HTR-8/SVneo (cell line): ENCODE measurements at places on chromosomes 5 and 9.

DNA sequence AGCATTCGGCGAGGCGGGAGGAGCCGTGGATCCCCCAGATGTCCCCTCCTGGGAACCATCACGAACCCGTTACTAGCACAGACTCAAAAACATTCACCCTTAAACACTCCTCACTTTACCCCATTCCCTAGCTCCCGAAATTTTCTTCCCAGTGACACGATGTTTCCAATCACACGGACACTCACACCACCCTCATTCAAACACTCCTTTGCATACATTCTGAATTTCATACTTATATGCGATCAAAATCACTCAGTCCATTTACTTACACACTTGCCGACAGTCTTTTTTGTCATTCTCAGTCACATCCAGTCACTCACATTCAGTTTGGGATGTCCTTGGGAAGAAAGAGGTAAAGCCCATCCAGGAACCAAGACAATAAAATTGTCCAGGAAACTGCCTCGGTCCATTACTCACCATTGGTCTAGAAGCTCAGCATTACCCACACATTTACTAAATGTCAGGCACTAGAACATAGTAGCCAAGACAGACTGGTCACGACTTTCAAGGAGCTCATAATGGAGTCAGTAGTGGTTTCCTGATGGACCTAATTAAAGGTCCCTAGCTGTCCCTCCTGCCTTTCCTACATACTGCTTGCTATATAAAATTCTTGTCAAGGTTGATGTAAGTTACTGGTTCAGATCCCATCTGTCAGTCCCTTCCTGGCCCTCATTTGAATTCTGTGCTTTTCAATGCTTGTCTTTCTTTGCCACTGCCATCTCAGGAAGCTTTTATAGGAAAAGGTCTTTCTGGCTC is 574 bp downstream of the SLC35A4 start:
- DNase-seq: no peak

- no peak for DNase-seq
Measured at GRCh38 chr5:151234476-151235238, 10.8 kb upstream of the CCDC69 start.

DNA sequence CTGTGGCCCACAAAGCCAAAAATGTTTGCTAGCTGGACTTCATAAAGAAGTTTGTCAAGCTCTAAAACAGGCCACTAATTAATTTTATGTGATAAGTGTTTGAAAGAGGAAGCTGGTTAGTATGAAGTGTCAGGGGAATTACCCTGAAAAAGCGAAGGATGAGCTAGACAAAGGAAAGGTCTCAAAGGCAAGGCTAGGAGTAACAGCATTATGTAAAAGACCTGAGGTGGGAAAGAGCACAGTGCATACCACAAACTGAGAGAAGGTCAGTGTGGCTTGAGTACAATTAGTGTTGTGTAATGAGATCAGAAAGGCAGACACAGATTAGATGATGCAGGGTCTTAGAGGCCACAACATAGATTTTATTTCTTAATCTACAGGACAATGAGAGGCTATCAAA is 29.6 kb downstream of the RC3H2 start:
- no peak for DNase-seq

DNA sequence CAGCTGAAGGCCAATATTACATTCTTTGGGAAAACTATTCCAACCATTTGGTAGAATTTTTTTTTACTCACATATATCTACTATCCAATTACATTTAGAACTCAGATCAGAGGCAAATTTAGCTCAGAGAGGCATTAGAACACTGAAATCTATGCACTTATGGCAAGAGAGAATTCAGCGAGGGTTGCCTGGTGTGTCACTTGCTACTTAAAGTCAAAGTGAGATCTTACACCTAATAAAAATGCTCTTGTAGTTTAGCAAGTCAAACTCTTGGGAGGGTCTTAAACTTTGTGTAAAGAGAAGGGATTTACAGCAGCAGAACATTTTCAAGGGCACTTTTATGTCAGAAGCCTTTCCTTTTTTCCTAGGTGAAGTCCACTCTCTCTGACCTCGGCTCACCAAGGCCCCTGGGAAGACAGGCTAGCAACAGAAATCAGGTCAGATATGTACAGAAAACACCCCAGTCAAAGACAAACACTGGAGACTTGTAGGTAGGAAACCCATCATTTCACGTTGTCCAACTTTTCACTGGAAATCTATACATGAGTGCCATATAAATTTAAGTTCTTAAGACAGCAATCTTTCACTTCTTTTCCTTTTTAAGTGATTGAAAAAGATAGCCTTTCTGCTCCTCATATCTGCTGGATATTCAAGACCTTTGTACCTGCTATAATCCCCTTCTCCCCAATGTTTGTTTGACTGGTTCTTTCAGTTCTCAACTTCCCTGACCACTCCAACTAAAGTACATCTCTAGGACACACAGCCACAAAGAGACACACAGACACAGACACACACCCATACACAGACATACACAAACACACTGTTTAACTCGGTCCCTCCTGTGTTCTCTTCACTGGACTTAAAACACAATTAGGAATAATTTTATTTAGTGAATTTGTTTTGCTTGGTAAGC is 635.8 kb downstream of the PDE4D start:
- DNase-seq: no peak

- DNase-seq: no peak
Measured at GRCh38 chr9:72579880-72580550, 58.6 kb downstream of the TMC1 start.

GRCh38 chr5:1885868-1886845 is 3.4 kb upstream of the IRX4 start:
- DNase-seq: no peak

GRCh38 chr9:26677965-26678706 is 214.5 kb downstream of the CAAP1 start:
- DNase-seq: no peak

DNA sequence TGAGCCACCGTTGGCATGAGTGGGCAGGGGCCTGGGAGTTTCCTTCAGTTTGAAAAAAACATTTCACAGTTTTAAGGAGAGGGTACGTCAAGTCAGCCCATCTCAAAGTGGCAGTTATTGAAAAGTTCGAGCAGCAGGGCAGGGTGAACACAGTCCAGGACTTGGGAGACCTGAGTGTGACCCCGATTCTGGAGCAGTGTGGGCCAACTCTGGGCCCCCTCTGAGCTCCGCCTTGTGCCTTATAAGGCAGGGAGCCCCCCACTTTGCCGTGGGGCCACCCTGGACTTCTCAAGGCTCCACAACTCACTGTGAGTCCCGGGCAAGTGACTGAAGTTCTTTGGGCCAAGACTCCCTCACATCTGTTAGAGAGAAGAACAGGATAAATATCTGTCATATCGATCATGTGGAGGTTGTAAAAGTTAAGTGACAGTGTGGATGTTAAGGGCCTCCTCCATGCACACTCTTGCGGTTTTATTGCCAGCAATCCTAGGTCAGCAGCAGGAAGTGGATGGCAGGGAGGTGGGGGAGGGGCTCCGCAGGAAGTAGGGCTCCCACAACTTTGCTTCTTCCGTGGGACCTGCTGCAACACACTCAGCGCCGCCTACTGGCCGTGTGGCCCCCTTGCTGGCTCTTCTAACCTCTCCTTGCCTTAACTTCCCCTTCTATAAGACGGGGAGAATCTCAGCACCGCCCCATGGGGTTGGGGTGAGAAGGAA is 38.4 kb downstream of the HRH2 start:
- peak; percentile 70 for DNase-seq

GRCh38 chr9:84513979-84514378 is 155.6 kb upstream of the NTRK2 start:
- no peak for DNase-seq

DNA sequence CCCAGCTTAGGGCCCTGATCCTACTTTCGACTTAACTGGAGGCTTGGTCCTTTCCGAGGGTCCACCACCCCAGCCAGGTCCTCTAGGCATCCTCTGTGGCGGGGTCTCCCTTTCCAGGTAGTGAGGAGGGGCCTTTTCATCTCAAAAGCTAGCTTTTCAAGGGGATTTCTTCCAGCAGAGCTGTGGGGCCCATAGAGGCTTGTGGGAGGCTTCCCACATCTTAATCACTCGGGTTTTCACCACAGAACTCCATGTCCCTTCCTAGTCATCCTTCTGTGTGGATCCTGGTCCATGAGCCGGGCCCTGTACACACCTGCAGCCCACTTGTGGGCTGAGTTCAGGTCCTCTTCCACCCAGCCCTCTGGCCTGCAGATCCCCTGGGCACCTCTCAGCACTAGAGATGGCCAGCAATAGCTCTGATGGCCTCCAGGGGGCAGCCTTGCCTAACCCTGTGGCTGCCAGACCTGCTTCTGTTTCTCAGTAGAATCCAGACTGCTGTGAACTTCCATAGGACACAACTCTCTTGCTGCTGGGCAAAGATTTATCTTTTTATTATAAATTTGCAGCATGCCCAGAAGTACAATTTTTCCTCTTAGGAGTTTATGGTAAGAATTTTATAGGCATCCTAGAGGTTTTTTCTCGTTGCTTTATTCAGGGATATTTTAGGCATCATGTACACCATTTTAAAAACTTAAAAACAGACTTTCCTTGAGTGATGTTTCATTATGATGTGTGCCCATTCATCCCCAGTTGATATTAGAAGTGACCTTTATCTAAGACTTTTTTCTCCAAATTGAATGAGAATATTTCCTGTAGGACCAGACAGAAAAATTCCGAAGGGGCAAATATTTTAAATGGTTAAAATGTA is 208.9 kb downstream of the TRIO start:
- peak; percentile 93 for DNase-seq

GRCh38 chr9:137715321-137715720 is 96.5 kb downstream of the EHMT1 start:
- DNase-seq: no peak

DNA sequence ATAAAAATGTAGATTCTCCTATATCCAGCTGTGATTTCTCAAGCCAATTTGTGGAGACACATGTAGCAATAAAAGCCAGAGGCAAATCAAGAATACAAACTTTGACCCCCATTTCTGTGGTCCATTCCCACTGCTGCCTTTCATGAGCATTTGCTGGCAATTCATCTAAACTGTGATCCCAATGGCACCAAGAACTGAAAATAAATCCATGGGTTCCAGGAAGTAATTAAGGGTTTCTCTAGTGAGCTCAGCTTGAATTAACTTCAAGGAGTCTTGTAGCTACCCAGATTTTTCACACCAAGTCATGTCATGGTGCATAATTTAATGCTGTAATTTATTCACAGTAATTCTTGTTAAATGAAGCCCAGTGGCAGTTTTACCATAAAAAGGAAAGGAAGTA is 145.0 kb upstream of the SMC2 start:
- no peak for DNase-seq

- DNase-seq: no peak
Measured at GRCh38 chr5:35338157-35338453, 107.8 kb upstream of the PRLR start.

DNA sequence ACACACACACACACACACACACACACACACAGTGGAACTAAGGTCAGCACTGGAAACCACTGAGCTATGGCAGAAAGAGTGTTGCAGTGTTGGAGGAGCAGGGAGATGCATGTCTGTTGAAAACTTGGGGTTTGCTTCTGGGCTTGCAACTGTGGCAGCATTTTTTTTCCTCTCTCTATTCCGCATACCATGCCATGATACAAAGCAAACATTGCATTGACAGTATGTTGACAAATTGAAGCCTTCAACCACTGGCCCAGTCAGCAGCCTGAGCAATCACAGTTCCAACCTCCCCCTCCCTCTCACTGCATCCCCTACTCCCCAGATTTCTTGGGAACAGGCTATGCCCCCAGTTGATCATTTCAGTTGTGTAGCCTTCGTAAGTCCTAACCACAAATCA is 478.1 kb upstream of the WWC1 start:
- DNase-seq: no peak

GRCh38 chr9:3647652-3648051 is 121.9 kb upstream of the RFX3 start:
- no peak for DNase-seq

DNA sequence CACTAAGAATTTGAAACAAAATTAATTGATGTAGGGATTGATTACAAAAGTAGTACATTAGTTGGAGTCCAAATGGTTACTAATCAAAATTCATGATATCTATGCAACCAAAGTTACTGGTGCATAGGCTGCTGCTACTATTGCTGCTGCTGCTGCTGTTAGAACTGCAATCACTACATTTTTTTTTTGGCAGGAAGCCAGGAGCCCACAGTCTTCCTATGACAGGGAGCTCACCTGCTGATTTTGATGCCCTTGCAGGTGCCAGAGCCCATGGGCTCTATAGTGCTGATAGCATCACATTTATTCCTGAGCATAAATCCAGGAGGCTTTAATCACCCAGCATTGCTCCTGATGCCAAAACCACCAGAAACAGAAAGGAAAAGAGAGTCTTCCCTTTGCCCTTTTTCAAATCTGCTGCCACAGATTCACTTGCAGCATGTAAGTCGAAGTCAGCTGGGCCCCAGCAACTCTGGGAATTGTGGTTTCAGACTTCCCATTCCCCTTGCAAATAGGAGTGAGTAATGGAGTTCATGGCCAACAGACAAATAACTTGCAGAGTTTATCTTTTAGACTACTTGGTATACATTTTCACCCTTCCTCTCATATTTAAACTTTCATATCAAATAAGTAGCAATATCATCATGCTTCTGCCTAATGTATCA is 17.6 kb downstream of the SLCO6A1 start:
- DNase-seq: no peak

GRCh38 chr5:71955723-71956122 is 151.6 kb upstream of the MAP1B start:
- no peak for DNase-seq

- no peak for DNase-seq
Measured at GRCh38 chr5:128965638-128966302, 482 bp downstream of the SLC27A6 start.

- no peak for DNase-seq
Measured at GRCh38 chr9:83992407-83992806, 11.8 kb downstream of the RMI1 start.

DNA sequence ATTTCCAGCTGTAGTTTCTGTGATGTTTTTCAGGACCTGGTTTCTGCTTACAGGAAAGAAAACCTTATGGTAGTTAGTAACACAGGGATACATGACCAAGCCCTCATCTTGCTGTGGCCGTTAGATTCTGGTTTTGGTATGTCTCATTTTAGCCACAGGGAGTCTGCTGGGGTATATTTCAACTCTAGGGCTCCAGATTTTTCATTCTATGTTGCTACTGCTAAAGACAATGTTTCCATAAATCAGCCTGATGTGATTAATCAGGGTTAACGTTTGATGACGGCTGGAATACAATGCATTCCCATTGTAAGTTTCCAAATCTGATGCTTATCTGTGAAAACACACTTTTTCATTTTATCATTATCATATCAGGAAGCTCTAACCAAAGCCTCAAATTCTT is 48.2 kb downstream of the P4HA2 start:
- DNase-seq: no peak

DNA sequence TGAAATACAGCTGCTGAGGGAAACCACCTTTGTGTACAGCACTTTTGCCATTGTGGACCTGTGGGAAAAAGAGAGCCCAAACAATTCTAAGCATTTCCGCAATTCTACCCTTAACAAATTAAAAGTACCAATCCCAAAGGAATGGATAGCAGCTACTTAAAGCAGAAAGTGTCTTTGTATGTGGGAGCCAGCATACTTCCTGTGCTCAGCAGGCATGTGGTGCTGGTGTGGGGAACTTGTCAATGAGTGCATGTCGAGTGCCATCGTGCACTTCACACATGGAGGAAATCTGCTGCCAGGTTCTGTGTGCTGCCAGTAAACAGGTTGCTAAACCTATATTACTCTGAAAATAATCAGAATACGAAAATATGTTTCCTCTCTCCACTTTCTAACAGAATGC is 399.0 kb downstream of the LRRC70 start:
- no peak for DNase-seq
